Chondrocyte (in vitro differentiated cells): ENCODE measurements at places on chromosomes 7 and 10. TPM values are rescaled to one million over a fixed set of nuclear protein-coding genes. Genes with fewer than 3 reads are reported as not detected.
A peak's percentile ranks its signal among the peaks of the same experiment; 100 is the strongest.

DNA sequence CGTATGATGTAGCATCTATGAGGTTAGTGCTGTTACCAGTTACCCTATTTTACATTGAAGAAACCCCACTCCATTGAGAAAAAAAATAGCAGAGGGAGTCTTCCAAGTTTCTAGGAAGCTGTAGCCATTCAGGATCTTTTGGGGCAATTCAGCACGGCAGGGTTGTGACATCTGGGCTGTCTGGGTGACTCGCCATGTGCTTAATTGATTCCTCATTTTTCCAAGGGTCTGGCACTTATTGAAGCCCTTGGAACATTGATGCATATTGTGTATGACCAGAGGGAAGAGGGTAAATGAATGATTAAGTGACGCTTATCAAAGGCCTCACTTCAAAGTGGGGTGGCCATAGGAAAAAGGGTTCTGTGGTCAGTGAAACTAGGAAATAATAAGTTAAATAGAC lies 248.7 kb downstream of the ARHGAP12 start:
- H3K4me1 ChIP-seq: no peaks in the 10 kb centered on the region
- H3K36me3 ChIP-seq: peaks cover 7% of the 10 kb centered on the region
- H3K27ac ChIP-seq: no peak overlapping the region
- H3K4me3 ChIP-seq: no peak overlapping the region
- H3K27me3 ChIP-seq: no peaks in the 10 kb centered on the region
- DNase-seq: no peak

DNA sequence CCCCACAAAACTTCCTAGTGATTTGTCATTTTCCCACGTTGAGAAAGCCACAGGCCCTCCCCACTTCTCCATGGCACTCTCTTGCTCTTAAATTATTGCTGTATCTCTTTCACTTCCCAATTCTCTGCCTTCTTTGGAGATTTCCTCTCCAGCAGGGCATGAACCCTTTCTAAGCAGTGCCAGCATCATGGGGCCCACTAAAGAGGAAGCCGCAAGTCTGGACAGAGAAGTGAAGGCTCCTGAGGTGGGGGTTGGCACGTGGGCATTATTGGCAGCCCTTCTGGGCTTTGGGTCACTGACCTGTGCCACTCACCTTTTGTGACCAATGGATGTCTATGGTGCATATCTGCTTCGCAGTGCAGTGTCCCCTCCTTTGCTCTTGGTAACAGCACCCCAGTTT lies 97.7 kb upstream of the TCF7L2 start:
- H3K27ac ChIP-seq: no peak overlapping the region
- H3K4me1 ChIP-seq: no peaks in the 10 kb centered on the region
- DNase-seq: no peak
- H3K4me3 ChIP-seq: no peak overlapping the region
- H3K27me3 ChIP-seq: no peaks in the 10 kb centered on the region

- no peaks in the 10 kb centered on the region for H3K27me3 ChIP-seq
- H3K4me3 ChIP-seq: no peak overlapping the region
- peaks cover 34% of the 10 kb centered on the region for H3K4me1 ChIP-seq
- no peak overlapping the region for H3K27ac ChIP-seq
- no peak for DNase-seq
- no peaks in the 10 kb centered on the region for H3K36me3 ChIP-seq
Measured at GRCh38 chr10:16949816-16950215, 132.6 kb upstream of the RSU1 start.

DNA sequence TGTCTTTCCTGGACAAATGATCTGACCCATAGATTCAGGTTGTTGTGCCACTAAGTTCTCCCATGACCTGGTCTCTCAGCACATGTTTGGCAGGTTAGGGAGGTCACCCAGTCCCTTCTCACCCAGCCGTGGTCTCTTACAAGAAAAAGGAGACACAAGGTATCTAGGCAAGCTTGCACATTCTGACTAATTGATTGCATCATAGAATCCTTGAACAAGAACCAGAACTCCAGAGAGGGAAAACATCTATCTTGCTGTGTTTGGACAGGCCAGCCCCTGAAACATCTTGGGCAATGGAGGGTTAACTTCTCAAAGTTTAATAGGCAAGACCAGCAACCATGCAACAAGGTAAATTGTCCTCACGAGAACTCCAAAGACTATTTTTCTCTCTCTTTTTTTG lies 8.5 kb upstream of the HK1 start:
- H3K4me3 ChIP-seq: no peak overlapping the region
- peaks cover 3% of the 10 kb centered on the region for H3K27me3 ChIP-seq
- no peak overlapping the region for H3K27ac ChIP-seq
- H3K4me1 ChIP-seq: peaks cover 2% of the 10 kb centered on the region
- peaks cover 3% of the 10 kb centered on the region for H3K36me3 ChIP-seq
- no peak for DNase-seq

- no peaks in the 10 kb centered on the region for H3K36me3 ChIP-seq
- no peak overlapping the region for H3K27ac ChIP-seq
- peaks cover 31% of the 10 kb centered on the region for H3K4me1 ChIP-seq
- no peaks in the 10 kb centered on the region for H3K27me3 ChIP-seq
Measured at GRCh38 chr10:5445006-5445405, 32.6 kb downstream of the NET1 start.

DNA sequence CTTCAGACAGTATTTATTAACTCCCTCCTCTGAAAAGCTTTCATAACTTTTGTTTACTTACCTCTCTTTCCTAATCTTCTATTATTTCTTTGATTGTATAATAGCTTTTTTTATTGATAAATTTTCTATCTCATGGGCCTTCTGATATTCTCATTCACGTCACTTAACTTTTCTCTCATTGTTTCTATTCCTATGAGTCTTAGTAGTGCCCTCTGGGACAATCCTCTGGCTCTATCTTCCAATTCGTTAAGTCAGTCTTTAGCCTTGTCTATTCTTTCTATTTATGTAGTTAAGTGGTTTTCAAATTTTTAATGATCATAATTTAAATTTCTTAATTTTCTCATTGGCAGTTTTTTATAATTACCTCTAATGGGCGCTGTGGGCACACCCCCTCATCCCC lies 6.4 kb upstream of the ELMO1 start:
- no peaks in the 10 kb centered on the region for H3K36me3 ChIP-seq
- peaks cover 36% of the 10 kb centered on the region for H3K27me3 ChIP-seq
- H3K4me1 ChIP-seq: no peaks in the 10 kb centered on the region

- peaks cover 34% of the 10 kb centered on the region for H3K36me3 ChIP-seq
- H3K27me3 ChIP-seq: no peaks in the 10 kb centered on the region
- no peak overlapping the region for H3K27ac ChIP-seq
- no peak overlapping the region for H3K4me3 ChIP-seq
Measured at GRCh38 chr10:124043310-124044142, 49.9 kb downstream of the CHST15 start.

GRCh38 chr7:6015917-6016652 lies 7.0 kb downstream of the AIMP2 start:
- H3K4me3 ChIP-seq: peak overlapping the region; percentile 36
- H3K36me3 ChIP-seq: peaks cover 33% of the 10 kb centered on the region
- H3K4me1 ChIP-seq: peaks cover 49% of the 10 kb centered on the region
- no peaks in the 10 kb centered on the region for H3K27me3 ChIP-seq
- peak overlapping the region; percentile 99 for H3K27ac ChIP-seq

Gene LIPF
- not detected in 3 replicates for total RNA-seq

Gene GPR22
- not detected in 3 replicates for total RNA-seq

Gene TSPAN33
- 1.7 to 5.7 TPM (median 4.2 TPM) in 3 replicates for total RNA-seq

Gene ZNF398
- total RNA-seq: 14.9 to 18.1 TPM (median 15.8 TPM) in 3 replicates

Gene TBX20
- total RNA-seq: not detected in 3 replicates

Gene GATA3
- not detected in 3 replicates for total RNA-seq
